ENCODE measurements at places on chromosomes 11 and 22. TPM values are rescaled to one million over a fixed set of nuclear protein-coding genes. Genes with fewer than 3 reads are reported as not detected.

DNA sequence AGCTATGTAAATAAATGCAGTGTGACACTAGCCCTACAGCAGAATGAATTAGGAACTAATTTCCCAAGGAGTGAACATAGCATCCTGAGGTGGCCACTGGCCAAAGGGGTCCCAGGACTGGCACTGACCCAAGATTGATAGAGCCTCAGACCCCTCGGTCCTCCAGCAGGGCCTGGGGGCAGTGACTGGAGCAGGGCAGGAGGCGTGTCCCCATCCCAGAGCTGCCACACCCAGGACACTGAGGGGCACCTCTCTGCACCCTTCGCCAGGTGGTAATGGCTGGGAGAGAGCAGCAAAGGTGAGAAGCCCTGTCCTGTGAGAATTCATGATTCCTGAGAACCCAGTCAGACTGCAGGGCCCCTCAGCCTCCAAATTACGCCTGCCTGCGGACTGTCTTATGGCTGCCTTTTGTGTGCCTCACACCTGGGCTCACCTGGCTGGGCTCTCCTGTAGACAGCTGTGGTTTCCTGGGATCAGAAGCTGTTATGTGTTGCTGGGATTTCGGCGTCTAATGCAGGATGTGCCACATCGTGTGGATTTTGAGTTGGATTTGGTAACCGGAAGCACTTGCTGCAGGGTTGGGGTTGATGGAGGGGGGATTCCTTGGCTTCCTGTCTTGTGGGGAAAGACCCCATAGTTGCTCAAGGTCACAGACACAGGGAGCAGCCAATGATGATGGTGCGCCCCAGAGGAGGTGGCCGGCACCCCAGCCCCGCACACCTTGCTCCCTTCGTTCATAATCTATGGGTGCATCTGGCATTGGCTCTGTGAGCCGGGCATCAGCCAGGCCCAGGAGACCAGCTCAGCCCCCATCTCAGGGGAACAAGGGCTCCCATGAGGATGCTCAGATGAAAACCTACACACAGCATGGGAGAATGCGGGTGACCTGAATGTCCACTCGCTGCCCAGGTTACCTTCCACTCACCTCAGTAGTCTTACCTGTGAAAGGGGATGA is 582.9 kb downstream of the BRD1 start:
- no peaks in the 10 kb centered on the region for H3K4me1 ChIP-seq
- DNase-seq = no peak
- H3K4me3 ChIP-seq = no peak overlapping the region
- no peaks in the 10 kb centered on the region for H3K27me3 ChIP-seq

GRCh38 chr22:48429446-48430020 is 1398.1 kb downstream of the BRD1 start:
- no peak overlapping the region for H3K4me3 ChIP-seq
- no peak overlapping the region for H3K27ac ChIP-seq
- DNase-seq = no peak
- H3K27me3 ChIP-seq = no peaks in the 10 kb centered on the region
- no peaks in the 10 kb centered on the region for H3K4me1 ChIP-seq

The FREY1 gene
- total RNA-seq = not detected

DNA sequence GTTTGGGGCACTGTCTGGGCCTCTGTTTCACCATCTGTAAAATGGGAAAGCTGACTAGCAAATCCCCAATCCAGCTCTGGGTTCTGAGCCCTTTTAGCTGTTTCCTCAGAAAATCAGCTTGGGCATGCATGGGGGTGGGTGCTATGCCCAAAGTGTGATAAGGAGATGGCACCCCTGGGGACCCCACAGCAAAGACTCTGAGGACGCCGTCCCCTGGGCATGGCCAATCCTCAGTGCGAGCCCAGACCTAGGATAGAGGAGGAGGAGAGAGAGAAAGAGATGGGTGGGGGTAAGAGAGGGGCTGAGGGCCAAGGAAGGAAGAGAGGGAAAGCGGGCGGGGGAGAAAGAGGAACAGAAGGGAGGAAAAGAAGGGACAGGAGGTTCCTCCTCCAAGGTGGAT is 31.8 kb downstream of the TPBGL start:
- no peaks in the 10 kb centered on the region for H3K27me3 ChIP-seq
- H3K36me3 ChIP-seq = peaks cover 81% of the 10 kb centered on the region
- no peak overlapping the region for H3K4me3 ChIP-seq
- no peak for DNase-seq

The STIM1 gene
- total RNA-seq = 50.1 TPM
